ENCODE measurements at places on chromosomes 5 and 9.
A peak's percentile ranks its signal among the peaks of the same experiment; 100 is the strongest.

DNA sequence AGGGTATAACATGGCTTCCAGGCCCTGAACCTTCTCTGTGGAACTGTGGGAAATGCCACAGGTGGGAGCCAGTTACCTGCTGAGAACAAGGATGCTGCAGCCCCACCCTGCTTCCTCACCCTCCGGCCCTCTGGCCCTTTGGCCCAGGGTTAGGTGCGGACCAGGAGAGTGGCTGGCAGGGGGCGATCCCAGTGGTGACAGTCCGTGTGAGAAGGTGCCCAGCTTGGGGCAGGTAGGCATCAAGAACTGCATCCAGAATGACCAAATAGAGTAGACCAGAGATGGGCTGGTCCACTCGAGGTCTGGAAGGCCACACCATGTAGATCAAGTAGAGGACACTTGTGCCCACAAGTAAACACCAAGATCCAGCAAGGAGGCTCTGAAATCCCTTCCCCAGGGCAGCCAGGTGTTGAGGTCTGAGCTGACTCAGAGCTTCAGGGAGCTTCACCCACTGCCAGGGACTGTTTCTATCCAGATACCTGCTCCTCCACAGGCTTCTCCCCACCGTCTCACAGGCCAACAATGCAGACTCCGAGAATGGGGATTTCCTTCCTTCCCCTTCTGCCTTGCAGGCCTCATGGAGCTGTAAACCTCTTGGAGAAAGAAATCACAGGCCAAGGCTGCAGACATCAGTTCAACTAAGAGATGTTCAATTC is 61.4 kb upstream of the ZSWIM6 start:
- no peak for DNase-seq

DNA sequence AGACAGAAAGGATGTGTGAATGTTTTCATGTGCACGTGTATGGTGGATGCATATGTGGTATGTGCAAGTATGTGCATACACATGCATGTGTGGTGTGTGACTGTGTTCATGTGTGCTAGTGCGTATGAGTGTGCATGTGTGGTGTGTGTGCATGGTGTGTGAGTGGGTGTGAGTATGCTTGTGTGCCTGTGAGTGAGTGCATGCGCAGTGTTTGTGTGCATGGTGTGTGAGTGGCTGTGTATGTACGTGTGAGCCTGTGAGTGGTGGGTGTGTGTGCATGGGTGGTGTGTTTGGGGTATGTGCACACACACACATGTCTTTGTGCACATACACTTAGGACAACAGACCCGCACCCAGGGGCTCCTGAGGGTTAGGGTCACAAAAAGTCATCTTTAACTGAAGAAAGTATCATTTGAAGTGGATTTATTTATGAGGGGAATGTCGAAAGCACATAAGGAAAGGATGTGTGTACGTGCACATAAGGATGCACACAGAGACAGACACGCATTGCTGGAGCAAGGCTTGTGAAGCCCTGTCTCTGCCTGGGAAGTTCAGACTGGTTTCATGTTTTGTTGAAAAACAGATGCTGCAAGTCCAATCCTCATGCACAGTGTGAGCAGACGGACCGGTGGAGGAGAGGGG is 237.0 kb downstream of the SYK start:
- DNase-seq = no peak

DNA sequence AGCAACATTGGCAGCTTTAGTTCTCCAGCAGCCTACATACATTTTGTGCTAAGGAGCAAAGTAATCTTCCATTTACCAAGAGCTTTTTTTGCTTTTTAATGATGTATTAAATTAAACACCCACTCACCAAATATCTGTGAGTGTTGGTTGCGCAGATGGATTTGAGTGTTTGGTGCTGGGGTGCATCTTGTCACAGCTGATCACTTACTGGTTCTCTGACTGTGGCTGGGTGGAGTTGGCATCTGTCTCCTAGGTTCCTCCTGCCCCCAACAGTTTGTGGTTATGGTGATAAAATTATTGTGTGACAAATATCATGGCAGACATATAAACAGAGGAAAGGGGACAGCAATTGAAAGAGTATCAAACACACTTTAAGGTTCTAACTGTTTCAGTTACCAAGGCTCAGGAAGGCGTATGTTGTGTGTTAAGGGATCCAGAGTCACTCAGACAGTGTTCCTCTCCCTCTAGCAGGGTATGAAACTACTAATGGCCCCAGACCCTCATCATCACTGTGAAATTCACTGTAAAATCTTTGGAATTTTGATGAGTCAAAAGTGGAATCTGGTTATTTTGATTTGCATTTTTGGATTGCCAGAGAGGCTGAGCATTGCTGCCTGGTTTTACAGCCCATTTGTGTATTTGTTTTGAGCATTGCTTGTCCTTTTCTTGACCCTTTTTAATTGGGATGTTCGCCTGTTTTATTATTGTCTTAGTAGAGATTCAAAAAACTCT is 81.7 kb downstream of the PDE8B start:
- DNase-seq = peak; percentile 78

GRCh38 chr9:94554439-94555331 is at the start of gene PCAT7:
Gene PCAT7, plus strand, starts transcription at chr9:94555083.
- peak; percentile 47 for DNase-seq

GRCh38 chr9:127402401-127403090 is 5.6 kb downstream of the SLC2A8 start:
- no peak for DNase-seq
